ENCODE measurements at places on chromosomes 4 and X.

DNA sequence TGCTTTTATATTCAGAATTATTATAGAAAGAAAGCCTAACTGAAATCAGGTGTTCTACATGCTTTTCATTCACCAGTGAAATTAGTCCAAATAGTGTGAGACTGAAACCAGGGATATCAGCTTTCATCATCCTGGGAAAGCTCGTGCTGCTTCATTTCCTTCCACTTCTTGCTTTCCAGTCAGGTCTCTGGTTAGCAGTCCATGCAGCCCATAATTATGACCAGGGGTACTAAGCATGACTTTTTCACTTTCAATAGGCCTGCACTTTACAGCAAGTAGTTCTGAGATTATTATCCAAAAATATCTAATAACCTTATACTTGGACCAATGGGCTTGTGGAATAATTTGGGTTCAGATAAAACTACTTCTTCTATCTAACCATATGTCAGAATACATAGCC lies 673.2 kb upstream of the MAGEB2 start:
- DNase-seq: no peak

DNA sequence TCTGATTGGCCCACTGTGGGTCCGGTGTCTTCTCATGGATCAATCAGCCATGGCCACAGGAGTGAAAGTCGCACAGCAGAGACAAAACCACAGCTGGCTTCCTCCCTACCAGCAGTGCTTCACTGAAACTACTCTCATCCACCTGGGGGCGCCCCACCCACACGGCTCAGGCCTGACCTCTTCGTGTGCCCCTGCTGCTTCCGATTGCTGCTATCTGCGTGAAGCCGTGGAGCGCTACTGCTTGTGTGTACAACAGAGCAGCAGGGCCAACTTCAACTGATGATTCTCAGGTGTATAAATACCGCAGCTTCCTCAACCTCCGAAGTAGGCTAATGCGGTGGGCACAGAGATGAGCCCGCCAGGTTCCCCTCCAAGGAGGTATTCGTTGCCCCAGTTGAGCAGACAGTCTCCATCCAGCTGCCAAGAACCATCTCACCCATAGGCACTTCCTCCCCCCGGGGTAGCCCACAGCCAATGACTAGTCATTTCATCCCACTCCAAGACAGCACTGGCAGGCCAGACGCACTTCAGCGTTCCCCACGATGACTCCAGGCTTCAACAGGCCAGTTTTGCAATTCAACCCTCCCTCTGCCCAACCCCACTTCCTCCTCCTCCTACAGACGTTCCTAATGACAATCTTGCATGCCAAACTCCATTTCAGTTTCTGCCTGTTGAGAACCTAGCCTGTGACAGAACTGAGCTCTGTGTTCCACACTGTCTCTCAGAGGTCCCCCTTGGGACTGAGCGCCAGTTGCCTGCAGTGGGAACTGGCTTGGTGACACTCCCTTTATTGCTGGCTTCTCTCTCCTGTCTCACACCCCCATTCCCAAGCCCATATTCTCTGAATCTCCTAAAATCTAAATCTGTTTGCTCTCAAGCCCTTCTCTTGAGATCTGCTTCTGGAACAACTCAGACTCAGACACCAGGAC lies 41.3 kb upstream of the ATP6AP2 start:
- DNase-seq: peak; percentile 69

DNA sequence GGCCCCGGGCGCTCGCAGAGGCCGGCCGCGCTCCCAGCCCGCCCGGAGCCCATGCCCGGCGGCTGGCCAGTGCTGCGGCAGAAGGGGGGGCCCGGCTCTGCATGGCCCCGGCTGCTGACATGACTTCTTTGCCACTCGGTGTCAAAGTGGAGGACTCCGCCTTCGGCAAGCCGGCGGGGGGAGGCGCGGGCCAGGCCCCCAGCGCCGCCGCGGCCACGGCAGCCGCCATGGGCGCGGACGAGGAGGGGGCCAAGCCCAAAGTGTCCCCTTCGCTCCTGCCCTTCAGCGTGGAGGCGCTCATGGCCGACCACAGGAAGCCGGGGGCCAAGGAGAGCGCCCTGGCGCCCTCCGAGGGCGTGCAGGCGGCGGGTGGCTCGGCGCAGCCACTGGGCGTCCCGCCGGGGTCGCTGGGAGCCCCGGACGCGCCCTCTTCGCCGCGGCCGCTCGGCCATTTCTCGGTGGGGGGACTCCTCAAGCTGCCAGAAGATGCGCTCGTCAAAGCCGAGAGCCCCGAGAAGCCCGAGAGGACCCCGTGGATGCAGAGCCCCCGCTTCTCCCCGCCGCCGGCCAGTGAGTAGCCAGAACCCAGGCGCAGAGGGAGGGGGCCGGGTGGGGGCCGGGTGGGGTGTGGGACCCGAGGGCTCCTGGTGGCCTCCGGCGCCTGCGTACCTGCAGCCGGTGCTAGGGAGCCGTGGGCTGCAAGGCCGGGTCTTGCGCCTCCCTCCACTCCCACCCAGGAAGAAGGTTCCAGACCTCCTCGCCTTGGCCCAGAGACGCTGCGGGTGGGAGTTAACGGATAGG lies 534 bp downstream of the MSX1 start:
- no peak for DNase-seq

DNA sequence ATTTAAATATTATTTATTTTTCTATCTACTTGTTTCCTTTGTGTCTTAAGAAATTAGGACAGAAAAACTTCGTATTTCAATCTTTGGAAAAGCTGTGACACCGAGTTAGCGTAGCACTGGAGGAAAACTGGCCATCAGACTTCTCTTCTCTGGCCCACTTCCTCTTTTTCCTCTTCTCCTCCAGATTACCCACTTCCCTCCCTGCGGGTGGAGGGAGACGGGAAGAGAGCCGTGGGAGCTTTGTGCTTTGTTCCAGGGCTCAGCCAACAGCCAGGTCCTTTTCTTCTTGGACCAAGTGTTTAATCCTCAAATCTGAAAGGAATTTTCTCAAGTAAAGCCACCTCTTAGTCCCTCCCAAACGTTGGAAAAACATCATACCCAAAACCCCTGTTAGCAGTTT lies 29.7 kb downstream of the OFD1 start:
- no peak for DNase-seq

- no peak for DNase-seq
Observed at GRCh38 chr4:137310593-137311490, 221.5 kb downstream of the PCDH18 start.

GRCh38 chr4:113844369-113844768 lies 82.8 kb upstream of the CAMK2D start:
- DNase-seq: no peak

- DNase-seq: no peak
Observed at GRCh38 chr4:122010610-122011009, 58.8 kb upstream of the TRPC3 start.

DNA sequence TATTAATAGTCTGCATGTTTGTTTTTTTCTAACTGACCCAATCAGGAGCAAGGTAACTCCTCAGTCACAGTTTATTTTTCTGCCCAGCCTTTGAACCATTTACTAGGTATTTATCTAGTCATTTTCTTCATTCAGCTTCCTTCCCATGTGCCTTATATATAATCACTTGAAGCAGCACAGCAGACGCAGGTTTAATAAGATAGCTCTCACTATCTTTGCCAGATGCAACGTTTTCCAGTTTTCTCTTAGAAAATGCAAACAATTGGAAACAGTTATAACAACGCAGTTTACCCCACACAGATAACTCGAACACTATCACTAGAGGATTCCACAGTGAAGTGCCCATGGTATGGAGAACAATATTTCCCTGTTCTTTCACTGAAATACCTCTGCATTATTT lies 56.4 kb upstream of the NFKB1 start:
- no peak for DNase-seq

DNA sequence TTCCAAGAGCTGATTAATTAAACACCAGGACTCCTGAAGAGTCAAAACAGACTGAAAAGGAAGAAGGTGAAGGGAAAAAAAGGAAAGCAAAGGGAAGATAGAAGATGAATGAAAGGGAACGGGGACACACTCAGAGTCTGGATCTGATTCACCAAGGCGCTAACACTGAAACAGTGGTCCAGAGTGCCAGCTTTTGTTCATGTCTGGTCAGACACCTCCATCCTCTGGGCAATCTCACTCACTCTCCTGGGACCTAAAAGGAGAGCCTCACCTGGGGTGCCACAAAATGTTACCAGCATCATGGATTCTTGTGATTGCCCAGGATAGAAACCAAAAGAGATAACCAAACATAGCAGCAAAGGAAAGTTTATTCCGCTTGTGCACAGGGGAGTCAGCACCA lies 120.3 kb upstream of the AFF2 start:
- no peak for DNase-seq

DNA sequence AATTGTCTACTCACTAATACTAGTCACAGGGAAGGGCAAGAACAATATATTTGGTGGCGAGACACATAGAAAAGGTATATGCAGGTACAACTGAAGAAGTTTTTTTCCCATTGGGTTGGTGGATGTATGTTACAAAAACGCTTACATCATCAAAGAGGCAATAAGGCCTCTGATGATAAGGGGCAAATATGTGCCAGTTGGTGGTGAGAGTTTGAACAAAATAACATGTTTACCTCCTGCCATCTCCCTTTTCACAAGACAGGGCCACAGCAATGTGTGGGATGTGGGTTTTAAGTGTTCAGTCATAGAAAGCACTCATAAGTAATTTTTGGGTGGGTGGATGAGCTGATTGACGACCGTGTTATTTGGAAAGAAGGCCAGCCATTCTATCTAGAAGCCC lies 41.7 kb downstream of the PAGE2 start:
- no peak for DNase-seq

GRCh38 chr4:151407466-151408379 lies 1.3 kb upstream of the FHIP1A start:
- no peak for DNase-seq

DNA sequence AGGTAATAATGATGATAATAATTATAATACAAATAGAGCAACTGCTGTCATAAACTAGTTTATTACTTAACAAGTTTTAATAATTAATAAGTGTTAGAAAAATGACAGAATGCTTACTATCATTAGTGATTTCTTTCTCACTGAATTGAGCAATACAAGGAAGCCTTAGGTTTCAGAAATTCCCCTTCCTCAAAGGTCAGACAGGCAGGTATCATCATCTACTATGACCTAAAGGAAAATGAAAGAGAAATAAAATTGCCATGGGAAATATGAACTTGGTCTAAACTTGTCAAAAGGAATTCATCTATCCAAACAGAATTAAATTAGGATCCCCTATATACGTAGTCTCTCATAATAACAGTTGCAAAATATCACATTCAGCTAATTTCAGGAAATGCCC lies 56.3 kb upstream of the SLC7A11 start:
- DNase-seq: no peak

DNA sequence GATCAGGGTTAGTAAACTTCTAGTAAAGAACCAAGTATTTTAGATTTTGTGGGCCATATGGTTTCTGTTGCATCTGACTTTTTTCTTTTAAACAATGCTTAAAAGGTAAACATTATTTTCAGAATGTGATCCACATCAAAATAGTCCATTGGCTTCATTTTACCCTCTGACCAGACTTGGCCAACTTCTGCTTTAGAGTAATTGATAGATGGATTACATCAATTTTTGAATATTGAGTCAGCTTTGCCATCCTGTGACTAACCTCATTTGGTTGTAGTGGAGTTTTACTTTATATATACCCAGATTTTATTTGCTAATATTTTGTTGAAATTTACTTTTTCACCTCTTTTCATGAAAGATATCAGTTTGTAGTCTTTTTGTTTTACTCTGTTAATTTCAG lies 559.8 kb downstream of the TLL1 start:
- no peak for DNase-seq

- no peak for DNase-seq
Observed at GRCh38 chrX:68511255-68511654, 12.4 kb downstream of the YIPF6 start.

DNA sequence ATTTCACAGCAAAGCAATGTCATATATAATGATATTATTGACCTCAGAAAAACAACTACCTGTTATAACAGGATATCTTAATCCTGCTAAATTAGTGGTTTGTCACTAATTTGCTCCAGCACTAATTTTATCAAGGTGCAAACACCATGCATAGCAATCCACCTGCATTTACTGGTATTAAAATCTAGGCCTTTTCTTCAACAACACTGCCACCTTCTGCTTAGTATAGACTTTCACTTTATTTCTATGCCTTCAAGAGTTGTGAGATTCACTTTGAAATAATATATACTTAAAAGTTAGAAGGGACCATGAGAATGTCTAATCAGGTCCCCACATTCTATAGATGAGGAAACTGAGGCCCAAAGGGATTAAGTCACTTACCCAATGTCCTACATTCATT lies 82.1 kb upstream of the IQCM start:
- no peak for DNase-seq

DNA sequence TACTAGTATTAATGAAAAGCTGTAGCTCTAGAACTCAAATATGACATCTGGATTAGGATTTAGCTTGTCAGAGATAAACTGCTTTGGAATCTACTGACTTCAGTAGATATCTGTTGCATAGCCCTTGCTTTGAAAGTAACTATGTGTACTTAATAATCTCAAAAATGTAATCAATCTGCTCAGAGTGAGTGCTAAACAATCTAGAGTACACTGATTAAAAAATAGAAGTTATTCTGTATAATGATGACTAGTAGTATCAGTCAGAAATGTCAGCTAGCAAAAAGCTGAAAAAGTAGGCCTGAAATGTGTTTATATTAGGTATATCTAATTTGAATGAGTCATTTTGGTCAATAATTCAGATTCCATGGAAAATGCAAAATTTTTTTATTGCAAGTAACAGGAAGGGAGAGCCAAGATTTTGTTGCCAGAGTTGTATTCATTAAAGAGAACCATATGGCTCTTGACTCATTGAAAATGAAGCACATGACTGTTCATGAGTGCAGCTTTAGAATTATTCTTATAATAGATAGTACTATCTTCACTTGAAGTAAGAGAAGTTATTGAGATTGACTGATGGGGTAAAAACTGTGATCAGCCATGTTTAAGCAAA lies 20.0 kb downstream of the CLCN3 start:
- DNase-seq: no peak

GRCh38 chr4:150238591-150238990 lies 160.3 kb downstream of the DCLK2 start:
- DNase-seq: no peak
